Astrocyte (in vitro differentiated cells and primary cell): ENCODE measurements at places on chromosomes 13 and 19. TPM values are rescaled to one million over a fixed set of nuclear protein-coding genes. Genes with fewer than 3 reads are reported as not detected.
A peak's percentile ranks its signal among the peaks of the same experiment; 100 is the strongest.

GNG7 gene
- 1.8 and 2.4 TPM in 2 replicates for total RNA-seq

FOSB gene
- total RNA-seq, result 8.2 and 13.3 TPM in 2 replicates

MRPS12 gene
- 57.5 and 59.5 TPM in 2 replicates for total RNA-seq

GRCh38 chr13:90533866-90534265 is 813.6 kb upstream of the MIR17HG start:
- no peak overlapping the region for H3K4me3 ChIP-seq
- DNase-seq, result no peak
- no peaks in the 10 kb centered on the region for H3K36me3 ChIP-seq
- no peaks in the 10 kb centered on the region for H3K4me1 ChIP-seq
- H3K27me3 ChIP-seq, result no peaks in the 10 kb centered on the region
- no peak overlapping the region for H3K27ac ChIP-seq

- no peak for DNase-seq
- H3K27ac ChIP-seq, result no peak overlapping the region
- H3K27me3 ChIP-seq, result no peaks in the 10 kb centered on the region
- H3K36me3 ChIP-seq, result no peaks in the 10 kb centered on the region
- no peaks in the 10 kb centered on the region for H3K4me1 ChIP-seq
Measured at GRCh38 chr19:29855087-29855486, 43.3 kb downstream of the CCNE1 start.

DNA sequence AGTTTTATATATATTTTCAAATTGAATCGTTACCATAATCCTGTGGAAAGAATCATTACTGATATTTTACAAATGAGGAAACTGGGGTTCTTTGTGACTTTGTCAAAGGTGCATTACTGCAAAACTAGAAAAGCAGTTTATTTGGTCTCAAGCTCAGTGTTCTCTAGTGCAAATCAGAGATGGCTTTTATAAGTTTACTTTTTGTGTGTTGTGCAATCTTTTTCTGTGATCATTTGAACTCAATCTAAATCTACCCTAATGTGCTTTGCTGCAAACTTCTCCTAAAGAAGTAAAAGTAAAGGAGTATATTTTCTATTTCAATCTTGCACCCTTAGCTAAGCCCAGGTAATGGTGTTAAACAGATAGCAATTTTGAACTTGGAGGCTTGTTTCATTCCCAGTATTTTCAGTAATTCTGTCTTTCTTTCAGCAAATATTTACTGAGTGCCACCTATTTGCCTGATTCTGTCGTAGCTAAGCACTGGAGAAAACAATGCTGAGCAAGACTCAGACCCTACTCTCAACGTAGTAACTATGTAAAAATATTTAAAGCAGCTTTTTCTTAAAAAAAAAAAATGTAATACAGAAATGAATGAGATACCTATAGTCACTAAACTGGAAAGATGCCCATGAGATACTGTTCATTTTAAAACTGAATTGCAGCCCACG is 124.0 kb downstream of the TDRD3 start:
- no peak overlapping the region for H3K27ac ChIP-seq
- no peaks in the 10 kb centered on the region for H3K36me3 ChIP-seq
- no peak for DNase-seq
- H3K4me3 ChIP-seq, result no peak overlapping the region

- no peak overlapping the region for H3K4me3 ChIP-seq
- no peak for DNase-seq
- H3K4me1 ChIP-seq, result no peaks in the 10 kb centered on the region
- H3K27me3 ChIP-seq, result peaks cover 2% of the 10 kb centered on the region
Measured at GRCh38 chr13:45828256-45828968, 23.1 kb downstream of the SIAH3 start.

- H3K4me1 ChIP-seq, result no peaks in the 10 kb centered on the region
- no peaks in the 10 kb centered on the region for H3K36me3 ChIP-seq
- no peak overlapping the region for H3K4me3 ChIP-seq
- no peaks in the 10 kb centered on the region for H3K27me3 ChIP-seq
Measured at GRCh38 chr19:35403116-35403760, 32.4 kb downstream of the GPR42 start.

- no peaks in the 10 kb centered on the region for H3K4me1 ChIP-seq
- DNase-seq, result no peak
- H3K27ac ChIP-seq, result no peak overlapping the region
- no peaks in the 10 kb centered on the region for H3K27me3 ChIP-seq
- H3K4me3 ChIP-seq, result no peak overlapping the region
Measured at GRCh38 chr19:10126213-10126639, 6.5 kb upstream of the EIF3G start.

DNA sequence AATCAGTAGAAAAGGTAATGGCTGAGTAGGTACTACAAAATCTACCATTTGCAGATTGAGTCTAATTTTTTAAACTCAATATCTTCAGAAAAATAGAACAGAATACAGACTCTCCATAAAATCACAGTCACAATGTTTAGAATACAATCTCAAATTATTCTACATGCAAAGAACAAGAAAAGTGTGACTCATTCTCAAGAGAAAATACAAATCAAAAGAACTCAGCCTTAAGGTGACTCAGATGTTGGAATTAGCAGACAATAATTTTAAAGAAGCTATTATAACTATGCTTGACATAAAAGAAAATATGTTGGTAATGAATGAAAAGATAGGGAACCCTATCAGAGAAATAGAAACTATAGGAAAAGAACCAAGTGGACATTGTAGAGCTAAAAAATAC is 78.9 kb downstream of the RXFP2 start:
- H3K27me3 ChIP-seq, result no peaks in the 10 kb centered on the region
- DNase-seq, result peak; percentile 5
- H3K4me1 ChIP-seq, result no peaks in the 10 kb centered on the region
- H3K36me3 ChIP-seq, result no peaks in the 10 kb centered on the region
